Activated CD4-positive, alpha-beta T cell treated with anti-CD3 and anti-CD28 coated beads, Interleukin-2, Interleukin-4, amounts not matched to agents 100 ng/mL and 50 ng/mL, durations not matched to agents 16 hours and 8 hours (primary cell): ENCODE measurements at places on chromosomes 4 and X.
A peak's percentile ranks its signal among the peaks of the same experiment; 100 is the strongest.

DNA sequence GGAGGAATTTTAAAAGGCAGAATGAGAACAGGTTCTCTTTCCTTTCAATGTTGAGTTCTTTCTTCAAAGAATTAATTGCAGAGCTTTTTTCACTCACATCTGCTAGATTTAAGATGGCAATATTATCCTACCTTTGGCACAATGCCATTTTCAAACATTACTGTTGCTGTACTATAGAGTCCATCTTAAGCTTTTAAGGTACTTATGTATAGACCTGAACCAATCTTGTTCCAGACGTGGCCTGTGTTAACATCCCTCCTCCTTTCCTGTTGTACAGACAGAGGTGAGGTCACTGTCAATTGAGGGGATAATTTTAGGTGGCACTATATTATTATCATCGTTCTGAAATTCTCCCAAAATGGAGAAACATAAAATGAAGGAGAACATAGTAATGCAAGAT, 53.0 kb upstream of the MYOZ2 start:
- DNase-seq = no peak

DNA sequence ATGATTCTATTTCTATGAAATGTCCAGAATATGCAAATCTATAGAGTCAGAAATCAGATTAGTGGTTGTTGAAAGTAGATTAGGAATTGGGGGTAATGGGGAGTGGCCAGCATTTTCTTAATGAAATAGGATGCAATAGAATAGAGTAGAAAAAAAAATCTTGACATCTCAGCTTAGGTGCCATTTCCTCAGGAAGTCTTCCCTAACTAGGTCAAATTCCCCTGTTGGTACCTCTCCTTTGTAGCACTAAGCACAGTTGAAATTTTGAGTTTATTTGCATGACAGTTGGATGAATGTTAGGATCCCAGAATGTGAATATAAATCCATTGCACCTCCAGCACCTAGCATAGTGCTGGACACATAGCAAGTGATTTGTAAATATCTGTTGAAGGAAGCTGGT, 30.0 kb upstream of the PDK3 start:
- no peak for DNase-seq

DNA sequence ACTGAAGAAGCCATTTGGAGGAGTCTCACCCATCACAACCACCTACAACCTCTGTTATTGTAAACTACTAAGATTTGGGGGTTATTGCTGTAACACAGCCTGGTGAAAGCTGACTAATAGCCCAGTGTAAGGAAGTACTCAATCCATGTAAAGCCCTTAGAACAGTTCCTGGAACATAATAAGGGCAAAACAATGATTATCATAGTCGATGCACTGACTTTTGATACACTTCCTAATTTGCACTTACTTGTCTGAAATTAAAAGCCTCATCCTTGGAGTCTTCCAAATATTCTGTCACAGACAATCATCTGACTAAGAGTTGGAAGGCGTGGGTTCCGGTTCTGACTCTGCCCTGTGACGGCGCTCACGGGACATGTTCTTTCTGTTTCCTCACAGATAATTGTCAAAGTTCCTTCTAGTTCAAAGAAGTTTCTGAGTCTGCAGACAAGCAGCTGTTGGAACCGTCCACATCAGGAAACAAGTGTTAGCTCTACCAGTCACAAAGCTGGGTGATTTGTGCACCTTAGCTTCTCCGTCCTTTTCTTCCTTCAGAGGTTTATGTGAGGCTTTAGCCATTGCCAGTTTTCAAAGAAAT, 33.4 kb upstream of the RASGEF1B start:
- DNase-seq = peak; percentile 68

DNA sequence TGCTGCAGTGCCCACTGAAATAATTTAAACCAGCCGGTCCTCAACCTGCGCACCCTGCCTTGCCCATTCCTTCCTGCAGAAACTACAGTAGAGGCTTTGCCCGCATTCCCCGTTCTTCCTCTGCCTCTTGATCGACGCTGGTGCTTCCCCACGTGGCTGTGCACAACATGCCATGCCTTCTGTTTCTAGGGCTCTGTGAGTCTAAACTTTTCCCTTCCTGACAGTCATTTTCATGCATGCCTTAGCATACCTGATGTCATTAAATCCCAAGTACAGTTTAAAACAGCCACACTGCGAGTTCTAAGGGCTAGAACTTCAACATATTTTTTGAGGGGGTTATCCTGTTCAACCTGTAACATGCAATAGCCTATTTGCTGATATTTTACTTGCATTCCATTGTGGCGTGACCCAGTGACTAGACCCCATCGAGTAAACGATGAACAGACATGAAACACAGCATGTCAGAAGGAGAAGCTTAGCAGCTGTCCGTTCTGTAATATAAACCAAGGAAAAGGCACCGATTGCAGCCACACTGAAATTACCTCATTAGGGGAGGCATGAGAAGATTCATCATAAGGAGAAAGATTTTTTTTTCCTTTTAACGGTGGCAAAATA, 232.5 kb downstream of the ARHGAP10 start:
- no peak for DNase-seq

GRCh38 chrX:13752646-13753045, 18.1 kb downstream of the OFD1 start:
- DNase-seq = no peak

- peak; percentile 6 for DNase-seq
Measured at GRCh38 chr4:79042079-79042674, 102.9 kb upstream of the PAQR3 start.

GRCh38 chrX:3026074-3026815, 15.0 kb upstream of the ARSF start:
- no peak for DNase-seq

- DNase-seq = no peak
Measured at GRCh38 chr4:153212736-153213135, 8.5 kb downstream of the TRIM2 start.

DNA sequence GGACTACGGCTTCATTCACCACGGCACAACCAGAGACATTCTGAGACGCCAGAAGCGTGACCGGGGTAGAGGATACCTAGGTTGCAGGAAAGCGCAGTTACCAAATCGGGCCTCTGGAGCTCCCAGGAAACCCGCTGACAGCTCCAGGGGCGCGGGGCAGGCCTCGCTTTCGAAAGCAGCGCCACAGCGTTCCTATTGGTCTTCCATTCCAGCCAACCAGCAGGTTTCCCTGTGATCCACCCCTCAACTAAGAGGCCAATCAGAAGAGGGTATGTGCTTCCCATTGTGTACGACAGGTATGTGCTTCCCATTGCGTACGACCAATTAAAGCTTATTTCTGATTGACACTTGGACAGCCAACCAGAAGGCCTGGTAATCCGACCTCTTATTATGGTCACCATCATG, 14.9 kb downstream of the SNX12 start:
- DNase-seq = peak; percentile 35

- DNase-seq = no peak
Measured at GRCh38 chr4:105923497-105924238, 28.4 kb downstream of the NPNT start.

GRCh38 chr4:59973492-59973891, 1226.6 kb upstream of the ADGRL3 start:
- no peak for DNase-seq

DNA sequence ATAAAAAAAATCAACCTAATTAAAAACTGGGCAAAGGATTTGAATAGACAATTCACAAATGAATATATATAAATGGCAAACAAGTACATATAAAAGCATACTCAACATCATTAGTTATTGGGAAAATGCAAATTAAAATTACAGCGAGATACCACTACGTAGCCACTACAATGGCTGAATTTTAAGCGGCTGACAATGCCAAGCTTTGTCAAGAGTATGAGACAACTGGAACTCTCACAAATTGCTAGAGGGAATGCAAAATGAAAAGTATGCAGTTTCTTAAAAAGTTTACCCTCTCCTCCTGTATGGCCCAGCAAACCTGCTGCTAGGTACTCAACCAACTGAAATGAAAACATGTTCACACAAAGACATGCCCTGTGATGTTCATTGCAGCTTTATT, 34.8 kb downstream of the ZFP42 start:
- DNase-seq = no peak

GRCh38 chr4:142377342-142378091, 468.6 kb downstream of the INPP4B start:
- DNase-seq = peak; percentile 81
